ENCODE measurements at places on chromosomes 2 and 18. TPM values are rescaled to one million over a fixed set of nuclear protein-coding genes. Genes with fewer than 3 reads are reported as not detected.

GRCh38 chr2:129281791-129282530 is 697.5 kb upstream of the RAB6C start:
- H3K4me3 ChIP-seq, result no peak overlapping the region
- no peaks in the 10 kb centered on the region for H3K4me1 ChIP-seq
- H3K36me3 ChIP-seq, result no peaks in the 10 kb centered on the region
- DNase-seq, result no peak
- H3K27ac ChIP-seq, result no peak overlapping the region
- no peaks in the 10 kb centered on the region for H3K27me3 ChIP-seq

The MYL12B gene
- 251 TPM for total RNA-seq

DNA sequence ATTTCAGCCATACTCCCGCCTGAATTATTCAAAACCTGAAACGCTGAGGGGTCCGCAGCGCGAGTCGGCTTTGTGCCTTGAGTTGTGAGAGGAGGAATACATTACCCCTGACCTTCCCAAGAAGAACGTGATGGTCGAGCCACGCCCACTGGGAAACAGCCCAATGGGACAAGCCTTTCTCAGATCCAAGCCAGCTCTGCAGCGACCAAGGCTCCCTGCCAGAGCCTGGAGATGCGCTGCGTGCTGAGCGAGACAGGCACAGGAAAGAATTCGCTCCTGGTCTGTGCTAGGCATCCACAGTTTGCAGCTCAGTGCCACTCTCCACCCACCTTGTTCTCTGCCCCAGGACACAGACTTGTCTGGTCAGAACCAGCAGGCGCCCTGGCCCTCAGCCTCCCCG is 74.1 kb upstream of the GLI2 start:
- no peaks in the 10 kb centered on the region for H3K36me3 ChIP-seq
- H3K4me1 ChIP-seq, result no peaks in the 10 kb centered on the region
- DNase-seq, result no peak
- no peak overlapping the region for H3K27ac ChIP-seq
- H3K27me3 ChIP-seq, result no peaks in the 10 kb centered on the region

DNA sequence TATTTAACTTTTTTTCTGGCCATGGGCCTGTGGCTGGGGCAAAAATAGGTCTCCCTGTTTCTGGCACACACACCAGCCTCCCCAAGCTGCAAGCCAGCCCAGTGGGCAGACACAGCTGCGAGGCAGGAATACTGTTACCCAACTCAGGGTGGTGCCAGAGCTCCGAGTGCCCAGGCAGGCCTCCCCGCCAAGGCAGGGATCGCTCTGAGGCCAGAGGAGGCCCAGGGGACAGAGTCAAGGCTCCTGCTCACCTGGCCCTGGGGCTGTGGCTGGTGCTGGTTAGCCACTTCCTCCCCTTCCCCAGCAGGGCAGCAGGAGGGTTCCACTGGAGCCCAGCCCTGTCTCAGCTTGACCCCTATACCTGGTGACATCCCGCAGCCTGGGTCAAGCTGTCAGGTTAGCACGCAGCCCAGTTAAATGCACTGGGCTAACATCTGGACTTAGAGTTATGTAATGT is 67.1 kb upstream of the EPAS1 start:
- DNase-seq, result peak; percentile 9
- H3K4me3 ChIP-seq, result no peak overlapping the region
- H3K36me3 ChIP-seq, result no peaks in the 10 kb centered on the region

- no peak for DNase-seq
- no peaks in the 10 kb centered on the region for H3K4me1 ChIP-seq
- no peak overlapping the region for H3K27ac ChIP-seq
- no peaks in the 10 kb centered on the region for H3K27me3 ChIP-seq
- H3K36me3 ChIP-seq, result no peaks in the 10 kb centered on the region
- no peak overlapping the region for H3K4me3 ChIP-seq
Measured at GRCh38 chr18:2410688-2411087, 160.6 kb downstream of the METTL4 start.

DNA sequence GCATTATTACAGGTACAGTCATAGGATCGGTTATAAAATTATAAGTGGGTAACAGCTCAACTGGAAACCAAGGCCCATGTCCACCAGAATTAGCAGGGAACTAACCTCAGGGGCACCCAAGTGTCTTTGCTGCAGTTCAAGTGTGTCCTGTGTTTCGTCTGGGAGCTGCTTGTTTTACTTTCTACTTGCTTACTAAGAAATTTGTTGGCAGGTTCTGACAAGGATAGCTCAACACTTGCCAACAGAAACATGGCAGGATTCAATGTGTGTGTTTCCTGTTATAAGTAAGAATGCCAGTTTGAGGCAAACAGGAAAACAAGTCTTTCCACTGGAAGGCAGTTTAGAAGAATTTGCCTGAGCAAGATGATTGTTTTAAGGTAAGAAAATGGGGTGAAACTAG is 104.5 kb downstream of the EPHA4 start:
- H3K27ac ChIP-seq, result no peak overlapping the region
- DNase-seq, result no peak
- no peaks in the 10 kb centered on the region for H3K36me3 ChIP-seq
- no peaks in the 10 kb centered on the region for H3K27me3 ChIP-seq
- peaks cover 28% of the 10 kb centered on the region for H3K4me1 ChIP-seq

GRCh38 chr2:238814815-238815214 is 33.1 kb upstream of the TWIST2 start:
- DNase-seq, result no peak
- peaks cover 4% of the 10 kb centered on the region for H3K27me3 ChIP-seq
- H3K36me3 ChIP-seq, result no peaks in the 10 kb centered on the region
- no peaks in the 10 kb centered on the region for H3K4me1 ChIP-seq
- H3K27ac ChIP-seq, result no peak overlapping the region
- no peak overlapping the region for H3K4me3 ChIP-seq

The FOXI3 gene
- not detected for total RNA-seq

The HOXD4 gene
- total RNA-seq, result not detected

GRCh38 chr18:75112186-75113096 is 96.5 kb downstream of the PTGR3 start:
- no peaks in the 10 kb centered on the region for H3K4me1 ChIP-seq
- no peak for DNase-seq
- no peaks in the 10 kb centered on the region for H3K27me3 ChIP-seq
- no peak overlapping the region for H3K27ac ChIP-seq
- no peaks in the 10 kb centered on the region for H3K36me3 ChIP-seq

DNA sequence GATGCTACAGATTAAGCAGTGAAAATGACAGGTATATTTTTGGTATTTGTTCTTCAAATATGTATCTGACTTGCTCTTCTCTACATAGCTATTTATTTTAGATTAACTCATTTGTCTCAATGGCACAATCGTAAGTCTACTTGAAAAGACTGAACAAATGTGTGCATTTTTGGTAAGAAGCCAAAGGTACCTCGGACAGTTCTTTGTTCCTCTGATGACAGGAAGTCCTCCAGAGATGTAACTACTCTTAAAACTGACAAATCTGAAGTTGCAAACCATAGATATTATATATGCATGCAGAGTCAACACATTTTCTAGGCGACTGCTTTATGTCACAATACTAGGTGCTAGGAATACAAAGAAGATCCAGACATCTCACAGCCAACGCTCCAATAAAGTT is 36.7 kb downstream of the NDUFAF7 start:
- H3K4me3 ChIP-seq, result no peak overlapping the region
- no peak overlapping the region for H3K27ac ChIP-seq
- DNase-seq, result no peak
- no peaks in the 10 kb centered on the region for H3K27me3 ChIP-seq

GRCh38 chr2:235569837-235570236 is 76.0 kb downstream of the AGAP1 start:
- H3K4me1 ChIP-seq, result no peaks in the 10 kb centered on the region
- no peaks in the 10 kb centered on the region for H3K36me3 ChIP-seq

The SESTD1 gene
- 3.7 TPM for total RNA-seq

DNA sequence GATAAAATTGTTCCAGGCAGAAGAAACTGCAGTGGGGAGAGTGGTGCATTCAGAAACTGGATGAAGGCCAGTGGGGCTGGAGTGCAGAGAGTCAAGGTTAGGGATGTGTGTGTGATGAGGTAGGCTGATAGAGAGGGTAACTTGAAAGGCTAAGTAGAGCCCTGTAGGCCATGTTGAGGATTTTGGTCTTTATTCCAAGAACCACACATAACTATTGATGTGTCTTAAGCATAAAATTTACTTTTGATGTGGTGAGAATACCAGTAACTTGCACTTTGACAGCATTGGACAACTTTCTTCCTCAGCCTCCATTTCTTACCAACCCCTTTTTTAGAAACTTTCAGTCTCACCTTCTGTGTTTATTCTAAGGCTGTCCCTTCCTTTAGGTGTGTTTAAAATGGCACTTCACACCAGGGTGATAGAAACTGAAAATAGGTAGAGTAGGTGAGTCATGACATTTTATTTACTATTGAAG is 22.6 kb downstream of the MTX2 start:
- H3K27me3 ChIP-seq, result no peaks in the 10 kb centered on the region
- H3K4me3 ChIP-seq, result no peak overlapping the region
- H3K36me3 ChIP-seq, result no peaks in the 10 kb centered on the region
- H3K4me1 ChIP-seq, result peaks cover 7% of the 10 kb centered on the region

DNA sequence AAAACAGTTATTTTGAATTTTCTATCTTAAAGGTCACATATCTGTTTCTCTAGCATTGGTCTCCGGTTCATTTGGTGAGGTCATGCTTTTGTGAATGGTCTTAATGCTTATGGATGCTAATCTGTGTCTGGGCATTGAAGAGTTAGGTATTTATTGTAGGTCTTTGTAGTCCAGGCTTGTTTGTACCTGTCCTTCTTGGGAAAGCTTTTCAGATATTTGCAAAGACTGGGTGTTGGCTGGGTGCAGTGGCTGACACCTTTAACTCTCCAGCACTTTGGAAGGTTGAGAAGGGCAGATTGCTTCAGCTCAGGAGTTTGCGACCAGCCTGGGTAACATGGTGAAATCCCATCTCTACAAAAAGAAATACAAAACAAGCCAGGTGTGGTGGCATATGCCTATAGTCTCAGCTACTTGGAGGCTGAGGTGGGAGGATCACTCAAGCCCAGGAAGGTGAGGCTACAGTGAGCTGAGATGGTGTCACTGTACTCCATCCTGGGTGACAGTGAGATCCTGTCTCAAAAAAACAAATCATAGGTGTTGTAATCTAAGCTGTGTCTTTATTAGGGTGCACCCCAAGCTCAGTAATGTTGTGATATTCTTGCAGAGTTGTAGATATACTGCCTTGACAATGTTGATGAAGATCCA is 82.3 kb downstream of the FAM117B start:
- H3K27me3 ChIP-seq, result no peaks in the 10 kb centered on the region
- no peak overlapping the region for H3K27ac ChIP-seq

DNA sequence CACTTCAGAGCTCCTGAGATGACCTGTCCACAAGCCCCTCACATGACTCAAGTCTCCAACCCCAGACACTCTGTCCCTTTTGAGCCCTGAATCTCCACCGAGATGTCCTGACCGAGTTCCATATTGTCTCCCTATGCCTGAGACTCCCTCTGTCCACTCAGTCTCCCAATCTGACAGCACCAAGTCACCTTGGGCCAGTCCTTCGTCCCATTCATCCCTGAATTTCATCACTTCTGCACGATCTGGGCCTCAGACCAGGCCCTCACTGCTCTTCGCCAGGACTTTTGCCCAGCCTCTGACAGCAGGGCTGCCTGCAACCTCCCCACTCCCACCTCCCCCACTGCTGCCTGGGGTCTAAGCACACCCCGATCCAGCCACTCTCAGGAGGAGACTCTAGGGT is 4.3 kb upstream of the MOCOS start:
- no peak for DNase-seq
- H3K27me3 ChIP-seq, result no peaks in the 10 kb centered on the region
- no peaks in the 10 kb centered on the region for H3K36me3 ChIP-seq
- no peak overlapping the region for H3K27ac ChIP-seq

The SALL3 gene
- not detected for total RNA-seq

DNA sequence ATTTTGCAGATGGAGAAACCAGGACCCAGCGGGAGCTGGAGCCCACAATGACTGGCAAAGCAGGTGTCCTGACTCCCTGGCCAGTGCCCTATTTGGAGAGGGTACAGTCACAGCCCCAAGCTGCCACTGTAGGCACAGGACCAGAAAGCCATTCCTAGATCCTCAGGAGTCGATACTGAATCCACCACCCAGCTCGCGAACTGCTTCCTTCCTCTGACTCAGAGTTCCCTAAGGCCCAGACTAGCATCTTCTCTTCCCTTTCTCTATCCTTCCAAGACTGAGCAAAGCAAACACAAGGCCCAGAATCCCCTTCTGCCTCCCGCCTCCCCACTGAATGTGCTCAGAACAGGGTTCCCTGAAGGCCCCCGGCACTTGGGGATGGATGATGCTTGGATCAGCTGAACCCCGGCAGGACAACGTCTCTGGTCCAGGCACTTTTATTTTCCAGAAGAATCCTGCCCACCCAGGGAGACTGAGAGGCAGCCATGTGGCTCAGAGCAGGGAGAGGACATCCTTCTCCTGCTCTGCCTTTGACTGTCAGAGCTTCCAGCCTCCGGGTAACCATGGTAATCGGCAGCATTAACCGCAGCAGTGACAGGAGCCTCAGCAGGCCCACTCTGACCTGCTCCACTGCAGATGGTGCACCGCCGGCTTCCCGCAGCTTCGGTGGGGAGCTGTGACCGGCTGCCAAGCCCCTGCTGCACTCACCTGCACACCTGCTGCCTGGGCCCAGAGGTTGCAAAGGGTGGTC is 34.8 kb upstream of the KLHL29 start:
- H3K27me3 ChIP-seq, result no peaks in the 10 kb centered on the region
- no peak overlapping the region for H3K27ac ChIP-seq
- DNase-seq, result no peak

- no peaks in the 10 kb centered on the region for H3K27me3 ChIP-seq
- DNase-seq, result no peak
- no peak overlapping the region for H3K27ac ChIP-seq
- H3K4me1 ChIP-seq, result no peaks in the 10 kb centered on the region
- no peak overlapping the region for H3K4me3 ChIP-seq
- H3K36me3 ChIP-seq, result no peaks in the 10 kb centered on the region
Measured at GRCh38 chr2:109207176-109207575, 78.2 kb downstream of the SH3RF3 start.

DNA sequence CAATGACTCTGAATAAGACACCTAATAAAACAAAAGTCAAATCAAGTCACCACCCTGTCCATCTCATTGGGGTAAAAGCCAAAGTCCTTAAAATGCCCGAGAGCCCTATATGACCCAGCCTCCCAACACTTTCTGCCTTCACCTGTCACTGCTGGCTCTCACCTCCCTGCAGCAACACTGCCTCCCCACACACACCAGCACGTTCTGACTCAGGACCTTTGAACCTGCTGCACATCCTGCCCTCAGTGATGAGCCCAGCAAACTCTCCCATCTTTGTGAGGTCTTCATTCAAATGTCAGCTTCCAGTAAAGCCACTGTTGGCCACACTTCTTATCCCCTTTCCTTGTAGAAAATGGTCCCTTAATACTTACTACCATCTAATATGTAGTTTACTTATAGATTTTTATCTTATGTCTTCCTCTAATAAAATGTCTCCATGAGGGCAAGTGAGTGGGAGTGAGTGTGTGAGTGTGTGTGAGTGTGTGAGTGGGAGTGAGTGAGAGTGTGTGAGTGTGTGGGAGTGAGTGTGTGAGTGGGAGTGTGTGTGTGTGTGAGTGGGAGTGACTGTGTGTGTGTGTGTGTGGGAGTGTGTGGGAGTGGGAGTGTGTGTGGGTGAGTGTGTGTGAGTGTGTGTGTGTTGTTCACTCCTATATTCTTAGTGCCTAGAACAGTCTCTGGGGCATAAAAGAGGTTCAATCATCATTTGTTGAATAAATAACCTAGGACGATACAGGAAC is 504.7 kb downstream of the EIPR1 start:
- no peak overlapping the region for H3K27ac ChIP-seq
- H3K4me1 ChIP-seq, result no peaks in the 10 kb centered on the region
- H3K27me3 ChIP-seq, result no peaks in the 10 kb centered on the region

- H3K27ac ChIP-seq, result peak overlapping the region; percentile 60
- peaks cover 6% of the 10 kb centered on the region for H3K27me3 ChIP-seq
- no peaks in the 10 kb centered on the region for H3K36me3 ChIP-seq
- H3K4me1 ChIP-seq, result peaks cover 36% of the 10 kb centered on the region
Measured at GRCh38 chr2:144511226-144511810, 8.6 kb downstream of the ZEB2 start.

Measured in CD8-positive, alpha-beta memory T cell (primary cell).